ENCODE measurements at places on chromosomes 2 and 18.

DNA sequence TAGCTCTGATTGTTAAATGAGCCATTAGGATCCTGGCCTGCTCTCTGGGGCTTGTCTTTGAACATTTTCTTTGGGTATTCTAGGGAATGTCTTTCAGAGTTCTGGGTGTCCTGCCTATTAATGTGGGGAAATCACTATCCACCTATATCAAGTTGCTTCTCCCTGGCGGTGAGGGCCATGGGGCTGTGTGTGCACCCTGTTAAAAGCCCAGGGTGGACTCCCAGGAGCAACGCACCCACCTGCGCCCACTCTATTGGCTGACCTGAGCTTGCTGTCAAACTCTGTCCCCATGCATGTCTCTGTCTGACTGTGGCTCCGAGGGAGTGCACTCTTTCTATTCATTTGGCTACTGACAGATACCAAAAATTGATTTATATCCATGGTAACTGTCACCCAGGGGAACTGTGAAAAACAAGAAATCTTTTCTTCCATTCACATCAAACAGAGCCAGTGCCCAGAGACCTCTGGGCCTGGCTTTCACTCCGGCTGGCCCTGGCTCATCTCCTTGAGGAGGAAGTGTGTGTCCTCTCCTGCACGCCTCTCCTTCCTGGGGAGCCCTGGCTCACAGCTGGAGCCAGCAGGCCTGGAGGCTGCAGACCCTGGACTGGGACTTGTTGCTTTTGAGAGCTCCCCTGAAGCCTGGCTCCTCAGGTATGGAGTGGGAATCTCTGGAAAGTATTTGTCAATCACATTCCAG, 10.5 kb upstream of the TOGARAM2 start:
- DNase-seq = no peak

- no peak for DNase-seq
These were observed 96.7 kb downstream of the CRIM1 start for GRCh38 chr2:36452260-36452659.

GRCh38 chr2:55420439-55420725, 726 bp upstream of the CCDC88A start:
- no peak for DNase-seq

DNA sequence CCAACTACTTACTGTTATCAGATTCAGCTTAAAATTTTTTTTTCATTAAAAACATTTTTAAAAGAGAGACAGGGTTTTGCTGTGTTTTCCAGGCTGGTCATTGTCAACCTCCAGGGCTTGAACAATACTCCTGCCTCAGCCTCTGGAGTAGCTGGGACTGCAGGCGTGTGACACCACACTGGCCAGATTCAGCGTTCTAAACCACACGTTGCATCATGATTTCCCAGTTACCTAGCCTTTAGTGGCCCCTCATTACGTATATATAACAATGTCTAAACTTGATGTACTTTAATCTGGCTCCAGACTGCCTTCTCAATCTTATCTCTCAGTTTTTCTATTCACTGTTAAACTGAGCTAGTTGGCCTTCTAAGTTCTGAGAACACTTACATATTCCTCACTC, 89.6 kb downstream of the COMMD1 start:
- DNase-seq = no peak

- no peak for DNase-seq
These were observed 19.6 kb upstream of the REL start for GRCh38 chr2:60861736-60862135.

DNA sequence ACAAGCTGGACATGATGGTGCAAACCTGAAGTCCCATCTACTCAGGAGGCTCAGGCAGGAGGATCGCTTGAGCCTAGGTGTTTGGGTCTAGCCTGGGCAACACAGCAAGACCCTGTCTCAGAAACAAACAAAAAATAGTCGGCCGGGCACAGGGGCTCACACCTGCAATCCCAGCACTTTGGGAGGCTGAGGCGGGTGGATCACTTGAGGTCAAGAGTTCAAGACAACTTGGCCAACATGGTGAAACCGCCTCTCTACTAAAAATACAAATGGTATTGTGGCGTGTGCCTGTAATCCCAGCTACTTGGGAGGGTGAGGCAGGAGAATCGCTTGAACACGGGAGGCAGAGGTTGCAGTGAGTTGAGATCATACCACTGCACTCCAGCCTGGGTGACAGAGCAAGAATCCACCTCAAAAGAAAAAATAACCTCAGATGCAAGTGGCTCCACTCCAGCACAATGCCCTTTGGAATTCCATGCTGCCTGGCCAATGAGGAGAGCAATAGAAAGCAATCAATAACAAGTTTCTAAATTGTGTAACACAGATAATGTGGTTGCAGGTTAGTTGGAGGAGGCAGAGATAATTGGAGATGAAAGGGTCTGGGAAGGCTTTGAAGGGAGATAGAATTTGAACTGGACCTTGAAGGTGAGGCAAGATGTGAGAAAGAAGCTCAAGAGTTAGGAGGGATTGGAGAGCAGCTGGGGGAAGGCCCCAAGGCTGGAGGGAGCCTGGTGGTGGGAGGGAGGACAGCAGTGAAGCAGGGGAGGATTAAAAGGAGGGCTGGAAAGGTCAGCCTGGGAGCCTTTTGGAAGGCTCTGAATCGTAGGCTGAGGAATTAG, 6.0 kb downstream of the TTC31 start:
- no peak for DNase-seq

DNA sequence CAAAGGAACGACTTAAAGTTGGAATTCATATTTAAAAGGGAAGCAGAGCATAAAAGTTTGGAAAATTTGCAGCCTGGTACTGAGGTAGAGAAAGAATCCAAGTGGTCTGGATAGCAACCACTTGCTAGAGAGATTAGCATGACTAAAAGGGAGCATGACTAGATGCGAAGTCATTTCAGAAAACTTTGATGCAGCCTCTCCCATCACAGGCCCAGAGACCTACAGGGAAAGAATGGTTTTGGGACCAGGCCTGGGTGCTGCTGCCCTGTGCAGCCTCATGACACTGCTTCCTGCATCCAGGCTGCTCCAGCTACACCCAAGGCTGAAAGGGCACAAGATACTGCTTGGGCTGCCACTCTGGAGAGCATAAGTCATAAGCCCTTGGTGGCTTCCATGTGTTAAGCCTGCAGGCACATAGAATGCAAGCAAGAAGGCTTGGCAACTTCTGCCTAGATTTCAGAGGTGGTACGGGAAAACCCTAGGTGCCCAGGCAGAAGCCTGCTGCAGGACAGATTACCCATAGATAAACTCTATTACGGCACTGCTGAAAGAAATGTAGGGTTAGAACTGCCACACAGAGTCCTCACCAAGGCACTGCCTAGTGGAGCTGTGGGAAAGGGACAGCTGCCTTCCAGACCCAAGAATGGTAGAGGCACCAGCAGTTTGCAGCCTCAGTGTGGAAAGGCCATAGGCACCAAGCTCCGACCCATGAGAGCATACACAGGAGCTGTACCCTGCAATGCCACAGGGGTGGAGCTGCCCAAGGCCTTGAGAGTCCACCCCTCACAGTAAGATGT, 12.6 kb upstream of the CHN1 start:
- DNase-seq = no peak

Data from nucleus accumbens (tissue), 56 donors.